ENCODE measurements at places on chromosomes 12 and 14. TPM values are rescaled to one million over a fixed set of nuclear protein-coding genes. Genes with fewer than 3 reads are reported as not detected.

The KRT81 gene
- total RNA-seq, result not detected

The ZNF384 gene
- 37.1 TPM for total RNA-seq

The ASCL1 gene
- total RNA-seq, result not detected

The FAIM2 gene
- 1.5 TPM for total RNA-seq

The PTPRR gene
- total RNA-seq, result 43.3 TPM

The C1R gene
- 128 TPM for total RNA-seq

All from uterus (tissue), 4 donors.